Neural progenitor cell (in vitro differentiated cells): ENCODE measurements at places on chromosomes 1 and 21. TPM values are rescaled to one million over a fixed set of nuclear protein-coding genes. Genes with fewer than 3 reads are reported as not detected.

GRCh38 chr1:8032366-8032910 is 6.3 kb upstream of the ERRFI1 start:
- no peak for DNase-seq
- no peak overlapping the region for H3K27ac ChIP-seq
- H3K36me3 ChIP-seq, result no peaks in the 10 kb centered on the region

GRCh38 chr1:241992734-241993133 is 6.2 kb downstream of the MAP1LC3C start:
- DNase-seq, result no peak
- no peaks in the 10 kb centered on the region for H3K36me3 ChIP-seq
- no peak overlapping the region for H3K4me3 ChIP-seq
- peaks cover 4% of the 10 kb centered on the region for H3K27me3 ChIP-seq

- no peak overlapping the region for H3K4me3 ChIP-seq
- H3K4me1 ChIP-seq, result no peaks in the 10 kb centered on the region
- no peak for DNase-seq
- H3K36me3 ChIP-seq, result no peaks in the 10 kb centered on the region
- no peak overlapping the region for H3K27ac ChIP-seq
Observed at GRCh38 chr1:224565186-224565585, 50.9 kb upstream of the CNIH3 start.

- H3K27ac ChIP-seq, result no peak overlapping the region
- no peaks in the 10 kb centered on the region for H3K36me3 ChIP-seq
- no peak overlapping the region for H3K4me3 ChIP-seq
Observed at GRCh38 chr1:154891452-154891851, 21.4 kb upstream of the KCNN3 start.

DNA sequence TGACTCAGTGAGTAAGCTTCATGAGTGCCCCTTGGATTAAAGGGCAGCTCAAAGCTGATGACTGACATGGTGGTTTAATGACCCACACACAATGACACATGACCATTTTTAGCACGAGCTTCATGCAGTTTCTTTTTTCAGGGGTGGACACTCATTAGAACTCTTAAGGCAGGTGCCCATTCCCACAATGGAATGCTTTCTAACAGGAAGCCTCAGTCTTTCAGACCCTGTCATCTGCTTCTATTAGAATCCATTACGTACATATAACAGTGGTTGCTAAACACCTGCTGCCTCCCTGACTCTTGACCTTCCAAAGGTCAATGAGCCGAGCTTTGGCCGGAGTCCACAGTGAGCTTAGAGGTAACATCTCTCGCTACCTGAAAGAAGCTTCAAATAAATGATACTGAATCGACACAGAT is 27.4 kb downstream of the AKNAD1 start:
- H3K27me3 ChIP-seq, result no peaks in the 10 kb centered on the region
- H3K4me1 ChIP-seq, result no peaks in the 10 kb centered on the region
- H3K36me3 ChIP-seq, result no peaks in the 10 kb centered on the region
- H3K27ac ChIP-seq, result no peak overlapping the region
- DNase-seq, result no peak

DNA sequence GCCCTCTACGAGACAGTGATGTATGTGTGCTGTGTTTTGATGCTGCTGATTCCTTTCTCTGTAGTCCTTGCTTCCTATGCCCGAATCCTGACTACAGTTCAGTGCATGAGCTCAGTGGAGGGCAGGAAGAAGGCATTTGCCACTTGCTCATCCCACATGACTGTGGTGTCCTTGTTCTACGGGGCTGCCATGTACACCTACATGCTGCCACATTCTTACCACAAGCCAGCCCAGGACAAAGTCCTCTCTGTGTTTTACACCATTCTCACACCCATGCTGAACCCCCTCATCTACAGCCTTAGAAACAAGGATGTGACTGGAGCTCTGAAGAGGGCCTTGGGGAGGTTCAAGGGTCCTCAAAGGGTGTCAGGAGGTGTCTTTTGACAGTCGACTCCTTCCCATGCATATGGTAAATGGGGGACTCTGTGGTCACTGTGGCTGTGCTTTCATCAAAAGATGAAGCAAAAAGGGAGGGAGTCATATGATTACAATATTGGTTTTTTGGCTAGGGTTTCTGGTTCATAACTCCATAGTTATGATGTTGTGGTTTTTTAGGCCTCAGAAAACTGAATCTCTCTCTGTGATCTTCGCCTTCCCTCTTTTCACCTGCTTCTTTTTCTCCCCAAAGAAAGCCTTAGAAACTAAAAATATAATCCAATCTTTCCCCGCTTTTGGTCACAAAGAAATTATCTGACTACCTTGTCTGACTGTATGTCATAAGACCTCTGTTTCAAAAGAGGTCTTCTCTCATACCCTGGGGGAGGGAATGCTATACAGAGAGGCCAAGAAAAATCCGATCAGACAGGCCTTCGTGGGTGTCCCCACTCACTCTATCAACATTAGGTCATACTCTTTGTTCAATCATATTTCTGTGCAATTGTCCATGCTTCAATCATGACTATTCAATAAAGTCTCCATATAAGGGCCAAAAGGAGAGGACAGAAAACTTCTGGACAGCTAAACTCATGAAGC is 4.2 kb downstream of the OR2T1 start:
- H3K27ac ChIP-seq, result no peak overlapping the region
- no peak overlapping the region for H3K4me3 ChIP-seq
- H3K27me3 ChIP-seq, result no peaks in the 10 kb centered on the region
- no peaks in the 10 kb centered on the region for H3K36me3 ChIP-seq
- no peak for DNase-seq

AIRE gene
- not detected in 2 replicates for total RNA-seq

CD48 gene
- not detected in 2 replicates for total RNA-seq

KCNQ4 gene
- 0.87 TPM in 1 of 2 replicates, not detected in the other for total RNA-seq
